ENCODE measurements at places on chromosomes 1 and 21.

DNA sequence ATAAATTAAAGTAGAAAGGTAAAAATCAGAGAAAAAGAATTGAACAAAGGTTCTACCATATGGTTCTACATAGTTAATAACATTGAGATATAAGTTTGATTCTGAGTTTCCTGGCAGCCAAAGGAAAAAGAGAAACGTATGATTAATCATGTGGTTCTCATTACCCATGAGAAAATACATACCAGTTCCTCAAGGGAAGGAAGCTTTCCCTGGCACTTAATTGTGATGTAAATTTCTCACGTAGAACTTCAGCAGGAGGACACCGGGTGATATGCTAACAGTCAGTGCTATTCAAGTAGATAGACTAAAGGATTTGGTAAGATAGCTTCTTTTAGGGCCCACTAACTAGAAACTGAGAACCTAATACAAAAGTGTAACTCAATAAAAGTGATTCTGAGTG is 218.5 kb downstream of the NFIA start:
- no peak for DNase-seq

DNA sequence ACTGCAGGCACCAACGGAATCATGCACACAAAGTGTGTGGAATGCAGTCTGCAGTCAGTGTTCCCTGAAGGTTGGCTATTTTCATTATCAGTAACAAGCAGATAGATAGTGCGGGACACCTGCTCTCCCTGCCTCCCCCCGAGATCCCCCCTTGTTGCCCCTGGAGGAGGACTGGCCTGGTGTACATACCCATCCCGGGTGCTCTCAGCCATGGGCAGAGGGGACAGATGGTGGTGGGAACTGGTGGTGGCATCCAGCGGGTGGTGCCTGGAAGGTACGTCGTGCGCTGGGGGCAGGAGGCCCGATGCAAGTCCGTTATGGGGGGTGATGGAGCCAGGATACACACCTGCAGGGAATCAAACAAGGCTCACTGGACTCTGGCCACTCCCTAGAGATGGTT is 55.2 kb downstream of the DMRTB1 start:
- no peak for DNase-seq

GRCh38 chr1:9459816-9460407 is 79.4 kb upstream of the SLC25A33 start:
- DNase-seq, result no peak

DNA sequence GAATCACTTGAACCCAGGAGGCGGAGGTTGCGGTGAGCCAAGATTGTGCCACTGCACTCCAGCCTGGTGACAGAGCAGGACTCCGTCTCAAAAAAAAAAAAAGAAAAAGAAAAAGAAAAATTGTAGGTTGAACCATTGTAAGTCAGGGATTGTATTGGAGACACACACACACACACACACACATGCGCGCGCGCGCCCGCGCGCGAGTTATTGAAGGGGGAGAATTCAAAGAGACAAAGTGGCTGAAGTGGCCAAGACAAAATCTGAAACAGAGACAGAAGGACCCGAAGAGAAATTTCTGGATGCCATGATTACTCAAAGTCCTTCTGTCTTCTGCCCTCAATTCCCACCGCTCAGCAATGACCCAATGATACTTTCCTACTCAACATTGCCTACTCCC is 3.7 kb upstream of the KLHDC9 start:
- DNase-seq, result no peak

- DNase-seq, result no peak
Measured at GRCh38 chr1:205232127-205232820, 4.5 kb downstream of the TMCC2 start.
